ENCODE measurements at places on chromosomes 11 and 22.

- no peak for DNase-seq
Observed at GRCh38 chr11:64994318-64994717, 2.5 kb downstream of the BATF2 start.

GRCh38 chr11:80146232-80146631 lies 705.4 kb upstream of the TENM4 start:
- DNase-seq = no peak

DNA sequence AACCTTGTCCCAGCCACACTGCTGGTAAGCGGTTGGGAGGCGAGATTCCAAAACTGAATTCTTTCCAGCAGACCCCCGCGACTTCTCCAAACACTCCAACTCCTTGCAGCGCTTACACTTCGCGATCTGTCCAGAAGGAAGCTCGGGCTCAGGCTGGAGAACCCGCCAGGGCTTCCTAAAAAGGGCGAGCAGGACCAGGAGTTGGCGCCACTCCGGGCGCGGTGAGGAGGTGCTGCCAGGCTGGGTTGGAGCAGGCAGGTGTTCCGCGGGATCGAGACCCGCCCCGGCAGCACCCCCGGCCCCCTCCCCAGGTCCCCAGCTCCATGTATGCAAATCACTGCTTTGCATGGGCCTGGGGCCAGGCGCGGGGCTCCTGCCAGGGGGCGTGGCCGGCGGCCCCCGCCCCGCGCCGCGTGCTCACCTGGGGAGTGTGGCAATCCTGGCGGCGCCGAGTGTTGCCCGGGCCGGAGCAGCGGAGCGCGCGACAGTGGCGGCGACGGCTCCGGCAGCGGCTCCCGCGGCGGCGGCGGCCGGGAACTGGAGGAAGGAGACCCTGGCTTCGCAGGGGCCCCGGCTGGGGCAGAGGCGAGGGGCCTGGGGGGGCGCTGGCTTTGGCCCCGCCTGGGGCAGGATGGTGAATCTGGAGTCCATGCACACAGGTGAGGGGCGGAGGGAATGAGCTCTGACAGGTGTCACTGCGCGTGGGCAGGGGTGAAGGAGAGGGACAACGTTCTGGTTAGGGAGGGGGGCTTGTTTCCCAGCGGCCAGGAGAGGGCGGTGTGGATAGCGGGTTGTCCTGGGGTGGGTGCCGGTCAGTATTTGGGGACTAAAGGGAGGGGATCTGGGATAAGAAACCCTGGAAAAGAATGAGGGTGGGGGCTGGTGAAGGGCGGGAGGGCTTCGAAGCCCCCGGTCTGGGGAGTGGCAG lies at the start of gene POU2F3:
Gene POU2F3 (plus strand): TSS at position 428 of the 928 bp plus-strand sequence. CDS start 204 bp downstream, at position 632.
- no peak for DNase-seq

GRCh38 chr11:94106716-94107115 lies 21.9 kb upstream of the PANX1 start:
- no peak for DNase-seq

DNA sequence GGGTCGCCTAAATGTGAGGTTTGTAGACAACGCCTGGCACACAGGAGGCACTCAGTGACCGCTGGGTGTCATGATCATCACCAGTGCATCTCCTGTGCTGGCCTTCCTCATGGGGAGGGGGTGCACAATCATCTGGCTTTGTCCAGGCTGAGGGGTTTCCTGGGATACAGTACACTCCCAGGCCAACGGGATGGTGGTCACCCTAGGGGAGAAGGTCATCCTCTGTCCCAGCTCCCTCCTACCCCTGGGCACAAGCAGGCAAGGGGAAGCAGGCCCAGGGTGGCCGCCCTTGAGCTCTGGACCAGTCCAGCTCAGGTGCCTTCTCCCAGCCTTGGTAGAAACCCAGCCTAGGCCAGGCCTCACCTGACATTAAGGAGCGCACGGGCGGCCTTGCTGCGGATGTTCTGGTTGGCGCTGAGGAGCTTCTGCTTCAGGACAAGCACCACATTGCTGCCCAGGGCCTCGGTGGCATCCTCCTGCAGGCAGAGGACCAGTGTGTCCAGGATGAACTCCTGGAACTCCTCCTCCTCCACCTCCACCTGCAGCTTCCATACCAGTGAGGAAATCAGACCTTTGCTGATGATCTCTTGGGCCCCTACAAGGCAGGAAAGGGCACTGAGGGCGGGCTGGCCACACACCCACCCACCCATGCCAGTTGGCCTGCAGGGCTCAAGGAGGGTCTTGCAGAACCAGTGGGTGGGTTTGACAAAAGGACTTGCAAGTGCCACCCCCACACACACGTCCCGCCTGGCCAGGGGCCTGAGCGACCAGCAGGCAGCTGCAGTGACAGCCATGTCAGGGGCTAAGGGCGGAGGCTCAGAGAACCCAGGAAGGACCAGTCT lies 6.6 kb upstream of the GNAZ start:
- peak; percentile 5 for DNase-seq

- DNase-seq = no peak
Observed at GRCh38 chr11:133808393-133809140, 36.7 kb downstream of the SPATA19 start.

GRCh38 chr11:45527898-45528297 lies 137.5 kb downstream of the CHST1 start:
- peak; percentile 6 for DNase-seq

- no peak for DNase-seq
Observed at GRCh38 chr22:42419243-42419881, 12.8 kb downstream of the NFAM1 start.

DNA sequence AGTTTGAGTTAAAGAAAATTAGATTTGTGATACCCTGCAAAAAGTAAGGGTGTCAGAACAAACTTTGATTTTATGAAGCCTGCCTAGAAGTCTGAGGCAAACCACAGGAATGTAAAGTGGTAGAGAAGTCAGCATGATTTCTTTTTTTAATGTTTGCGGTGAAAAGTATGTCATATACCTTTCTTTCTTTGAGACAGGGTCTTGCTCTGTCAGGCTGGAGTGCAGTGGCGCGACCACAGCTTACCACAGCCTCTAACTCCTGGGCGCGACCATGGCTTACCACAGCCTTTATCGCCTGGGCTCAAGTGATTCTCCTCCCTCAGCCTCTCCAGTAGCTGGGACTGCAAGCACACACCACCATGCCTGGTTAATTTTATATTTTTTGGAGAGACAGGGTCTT lies 4.7 kb downstream of the API5 start:
- no peak for DNase-seq

- no peak for DNase-seq
Observed at GRCh38 chr11:104841973-104842525, 56.2 kb downstream of the CASP12 start.

DNA sequence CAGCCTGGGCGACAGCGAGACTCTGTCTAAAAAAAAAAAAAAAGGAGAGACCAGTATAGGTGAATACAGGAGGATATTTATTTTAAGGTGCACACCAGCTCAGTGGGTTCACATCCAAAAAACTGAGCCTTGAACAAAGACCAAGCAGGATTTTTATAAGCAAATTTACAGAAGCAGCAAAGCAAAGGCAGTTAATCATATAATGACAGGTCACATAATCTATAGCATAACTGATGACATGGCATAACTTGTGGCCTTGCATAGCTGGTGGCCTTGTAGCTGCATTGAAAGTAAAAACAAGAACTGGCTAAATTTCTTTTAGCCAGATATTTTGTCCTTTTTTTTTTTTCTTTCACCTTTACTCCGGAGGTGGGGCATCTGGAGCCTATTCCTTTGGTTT lies 2.7 kb upstream of the PLAAT3 start:
- no peak for DNase-seq

GRCh38 chr11:72786305-72787215 lies 7.3 kb downstream of the STARD10 start:
- no peak for DNase-seq

GRCh38 chr22:25942856-25943411 lies 200.9 kb downstream of the MYO18B start:
- DNase-seq = peak; percentile 76

DNA sequence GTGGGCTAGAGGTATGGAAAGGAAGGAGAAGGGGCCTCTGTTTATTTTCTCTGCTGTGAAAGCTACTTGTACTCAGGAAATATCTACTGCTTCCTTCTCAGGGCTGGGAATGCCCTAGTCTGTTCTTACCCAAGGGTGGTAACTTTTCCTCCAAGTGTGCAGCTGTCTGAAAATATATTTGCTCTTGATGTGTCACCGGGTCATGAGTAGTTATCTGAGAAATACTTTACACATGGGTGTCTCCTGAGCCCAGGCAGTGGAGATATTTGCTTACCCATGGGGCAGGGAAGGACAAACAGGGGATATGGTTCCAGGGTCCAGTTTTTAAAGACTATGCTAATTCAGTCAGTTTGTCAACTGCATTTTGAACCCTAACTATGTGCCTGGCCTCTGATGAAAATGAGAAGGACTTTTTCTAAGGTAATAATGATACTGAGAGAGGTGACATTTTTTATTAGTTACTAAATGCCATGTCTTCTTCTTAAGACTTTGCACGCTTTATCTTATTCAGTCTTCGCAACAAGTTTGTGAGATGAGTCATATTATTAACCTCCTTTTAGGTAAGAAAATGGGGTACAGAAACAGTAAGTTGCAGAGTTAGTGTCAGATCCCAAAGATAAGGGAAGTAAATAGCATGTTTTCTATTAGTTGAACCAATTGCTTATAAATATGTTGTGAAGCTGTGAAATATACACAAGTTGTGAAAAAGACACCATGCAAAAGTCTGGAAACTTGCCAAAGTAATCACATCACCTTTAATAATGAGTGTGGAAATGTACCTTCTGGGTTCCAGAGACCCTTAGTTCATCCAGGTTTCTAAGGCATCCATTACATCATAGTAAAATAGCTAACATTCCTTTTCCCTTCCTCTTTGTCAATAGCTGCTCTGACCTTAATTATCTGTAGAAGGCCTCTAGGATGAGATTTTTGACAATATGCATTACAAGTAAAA lies 22.9 kb downstream of the SYTL2 start:
- no peak for DNase-seq

GRCh38 chr22:23234409-23235161 lies 54.3 kb downstream of the BCR start:
- no peak for DNase-seq

GRCh38 chr11:46302866-46303265 lies 25.4 kb downstream of the CREB3L1 start:
- DNase-seq = no peak

GRCh38 chr11:100356035-100356434 lies 331.1 kb upstream of the ARHGAP42 start:
- DNase-seq = no peak

DNA sequence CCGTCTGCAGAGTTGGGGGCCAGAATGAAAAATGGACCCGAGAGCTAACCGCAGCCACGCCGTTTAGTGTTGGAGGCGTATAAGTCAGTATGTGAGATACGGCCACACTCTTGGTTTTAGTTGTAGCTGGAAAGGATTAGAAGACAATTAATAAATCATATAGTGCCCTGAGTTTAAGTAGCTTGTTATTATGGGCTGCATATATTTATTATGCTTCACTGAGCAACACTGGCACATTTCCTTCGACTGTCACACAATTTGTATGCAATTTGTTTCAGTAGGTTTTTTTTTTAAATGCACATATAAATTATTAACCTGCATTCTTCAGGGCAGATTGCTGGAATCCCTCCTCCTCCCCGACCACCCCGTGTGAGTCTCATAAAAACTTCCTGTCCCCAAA lies 56.9 kb downstream of the PKNOX2 start:
- DNase-seq = no peak
